A549 (cell line): ENCODE measurements at places on chromosomes 5 and 9. TPM values are rescaled to one million over a fixed set of nuclear protein-coding genes. Genes with fewer than 3 reads are reported as not detected.

DNA sequence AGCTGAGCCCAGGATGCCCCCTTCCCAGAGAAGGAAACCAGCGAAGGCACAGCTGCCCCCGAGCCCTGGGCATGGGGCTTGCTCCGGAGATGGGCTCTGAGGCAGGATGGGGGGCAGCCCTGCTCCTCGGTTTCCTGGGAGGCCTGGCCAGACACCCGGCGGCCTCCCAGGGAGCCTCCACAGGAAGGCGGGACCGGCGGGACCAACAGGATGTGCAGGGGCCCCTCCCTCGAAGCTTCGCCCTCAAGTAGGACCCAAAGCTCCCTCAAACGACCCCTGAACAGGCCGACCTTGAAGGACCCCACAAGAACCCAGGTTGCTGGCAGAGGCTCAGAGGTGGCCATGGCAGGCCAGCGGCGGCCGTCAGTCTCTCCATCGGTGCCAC lies 11.7 kb downstream of the EXD3 start:
- DNase-seq, result no peak

DNA sequence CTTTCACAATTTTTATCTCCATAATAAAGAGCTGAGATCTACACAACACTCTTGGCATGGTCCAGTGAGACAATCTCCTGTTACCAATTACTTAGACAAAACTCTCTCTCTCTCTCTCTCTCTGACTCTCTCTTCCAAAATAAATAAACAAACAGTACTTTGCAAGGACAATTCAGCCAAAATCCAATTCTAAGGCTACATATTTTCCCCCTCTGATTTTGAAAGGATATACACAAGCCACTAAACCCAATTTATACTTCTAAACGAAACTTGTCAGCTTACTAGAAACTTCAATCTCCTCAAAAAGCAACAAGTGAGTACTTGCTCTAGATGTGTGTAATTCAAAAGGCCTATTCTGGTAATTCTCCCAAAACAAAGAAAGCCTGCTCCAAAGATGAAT lies 26.3 kb upstream of the TNPO1 start:
- DNase-seq, result no peak

The HAVCR2 gene
- polyA plus RNA-seq, result 0.05 to 0.17 TPM (median 0.07 TPM) in 3 replicates

GRCh38 chr5:169350016-169350415 lies 49.1 kb upstream of the SLIT3 start:
- peak; percentile 89 for DNase-seq

- DNase-seq, result peak; percentile 63
Measured at GRCh38 chr5:55601204-55601618, 66.4 kb upstream of the PLPP1 start.

DNA sequence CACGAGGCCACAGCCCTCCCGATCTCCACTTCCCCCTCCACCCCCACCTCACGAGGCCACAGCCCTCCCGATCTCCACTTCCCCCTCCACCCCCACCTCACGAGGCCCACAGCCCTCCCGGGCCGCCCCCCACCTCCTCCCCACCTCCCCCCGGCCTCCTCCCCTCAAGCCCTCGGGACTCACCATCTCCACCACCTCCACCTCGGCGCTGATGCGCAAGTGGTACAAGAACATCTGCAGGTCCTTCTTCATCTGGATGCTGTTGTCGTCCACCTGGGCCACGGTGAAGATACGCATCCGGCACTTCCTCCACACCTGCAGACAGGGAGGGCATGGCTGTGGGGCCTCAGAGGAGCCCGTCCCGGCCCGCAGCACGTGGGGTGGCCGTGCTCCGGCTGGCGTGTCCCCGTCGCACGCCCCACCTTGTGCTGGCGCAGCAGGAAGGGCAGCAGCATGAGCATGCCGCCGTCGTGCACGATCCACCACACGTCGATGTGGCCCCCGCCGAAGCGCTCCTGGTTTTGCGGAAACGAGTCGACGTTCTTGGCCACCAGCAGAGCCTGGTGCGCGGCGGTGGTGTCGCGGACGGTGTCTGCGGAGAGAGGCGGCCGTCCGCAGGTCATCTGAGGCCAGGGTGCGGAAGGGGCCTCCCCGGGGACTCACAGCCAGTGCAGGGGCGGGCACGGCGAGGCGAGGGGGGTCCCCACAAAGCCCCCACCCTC lies 48.0 kb downstream of the SLC12A7 start:
- no peak for DNase-seq

- DNase-seq, result no peak
Measured at GRCh38 chr9:83299094-83299493, 236.2 kb upstream of the RASEF start.

DNA sequence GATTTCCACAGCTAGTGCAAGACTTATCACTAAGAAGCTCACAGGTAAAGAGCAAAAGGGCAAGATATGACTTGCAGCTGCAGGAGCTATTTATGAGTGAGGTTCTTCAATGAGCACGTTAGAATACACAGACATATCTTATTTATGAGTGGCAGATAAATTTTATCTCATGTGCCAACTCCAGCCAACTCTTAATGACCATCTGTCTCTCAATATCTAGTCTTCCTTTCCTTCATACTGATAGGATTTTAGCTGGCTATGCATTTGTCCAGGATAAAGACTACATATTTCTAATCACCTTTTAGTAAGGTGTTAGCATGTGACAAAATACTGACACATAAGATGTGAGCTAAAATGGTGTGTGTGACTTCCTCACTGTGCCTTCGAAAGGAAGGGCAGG lies 304.5 kb downstream of the TRPM3 start:
- DNase-seq, result no peak

DNA sequence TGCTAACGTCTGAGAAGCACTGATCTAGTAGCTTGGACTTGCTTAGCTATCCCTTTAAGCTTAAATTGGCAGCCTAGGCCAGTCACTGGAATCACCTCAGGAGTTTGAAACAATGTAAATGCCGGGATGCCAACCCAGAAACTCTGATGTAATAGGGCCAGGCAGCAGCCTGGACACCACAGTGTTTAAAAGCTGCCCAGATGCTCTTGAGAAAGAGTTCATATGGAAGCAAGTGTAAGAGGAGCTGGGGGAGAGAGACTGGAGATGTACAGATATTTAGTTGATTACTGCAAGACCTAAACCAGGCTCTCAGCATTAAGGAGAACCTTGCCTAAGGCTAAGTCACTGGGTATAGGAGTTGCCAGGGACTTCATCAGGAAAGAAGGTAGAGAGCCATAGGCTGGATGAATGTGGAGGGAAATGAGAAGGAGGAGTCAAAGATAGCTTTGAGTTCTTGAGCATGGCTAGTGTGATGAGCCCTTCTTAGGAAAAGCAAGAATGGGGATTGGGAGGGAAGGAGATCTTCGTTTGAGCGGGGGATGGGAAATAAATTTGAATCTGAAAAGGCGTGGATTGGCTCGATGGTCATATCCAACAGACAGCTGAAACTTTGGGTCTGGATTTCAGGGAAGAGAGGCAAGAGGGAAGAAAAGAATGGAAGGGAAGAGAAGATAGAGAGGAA lies 392.9 kb upstream of the WWC1 start:
- DNase-seq, result no peak

The PCDHAC2 gene
- 1.1 to 1.2 TPM (median 1.2 TPM) in 3 replicates for polyA plus RNA-seq

The SPATA9 gene
- polyA plus RNA-seq, result not detected in 3 replicates

- no peak for DNase-seq
Measured at GRCh38 chr5:14054965-14055963, 87.9 kb upstream of the TRIO start.

The PCDHA1 gene
- 0.12 to 0.18 TPM (median 0.13 TPM) in 3 replicates for polyA plus RNA-seq

DNA sequence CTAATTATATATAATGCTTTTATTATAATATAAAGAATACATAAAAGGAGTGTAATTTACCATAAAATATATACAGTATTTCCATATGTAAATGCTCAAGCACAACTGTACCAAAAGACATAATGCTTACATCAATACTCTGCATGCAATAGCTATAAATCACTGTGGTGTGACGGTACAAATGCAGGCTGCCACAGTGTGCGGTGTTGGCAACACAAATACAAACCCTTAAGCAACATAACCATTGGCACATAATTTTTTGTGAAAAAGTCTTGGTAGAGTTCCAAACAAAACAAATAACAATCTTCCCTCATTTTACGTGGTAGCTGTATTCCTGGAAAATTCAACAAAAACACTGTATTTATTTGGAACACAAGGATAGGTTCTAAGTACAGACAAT lies 1.9 kb upstream of the SHISAL2B start:
- no peak for DNase-seq

- DNase-seq, result no peak
Measured at GRCh38 chr5:41896230-41896629, 7.9 kb upstream of the RIMOC1 start.

The HMCN2 gene
- 0.01 to 0.04 TPM in 2 of 3 replicates, not detected in the other for polyA plus RNA-seq

The PCDHB11 gene
- 0.05 to 0.08 TPM (median 0.07 TPM) in 3 replicates for polyA plus RNA-seq

- no peak for DNase-seq
Measured at GRCh38 chr5:80905405-80905804, 54.8 kb upstream of the RASGRF2 start.

DNA sequence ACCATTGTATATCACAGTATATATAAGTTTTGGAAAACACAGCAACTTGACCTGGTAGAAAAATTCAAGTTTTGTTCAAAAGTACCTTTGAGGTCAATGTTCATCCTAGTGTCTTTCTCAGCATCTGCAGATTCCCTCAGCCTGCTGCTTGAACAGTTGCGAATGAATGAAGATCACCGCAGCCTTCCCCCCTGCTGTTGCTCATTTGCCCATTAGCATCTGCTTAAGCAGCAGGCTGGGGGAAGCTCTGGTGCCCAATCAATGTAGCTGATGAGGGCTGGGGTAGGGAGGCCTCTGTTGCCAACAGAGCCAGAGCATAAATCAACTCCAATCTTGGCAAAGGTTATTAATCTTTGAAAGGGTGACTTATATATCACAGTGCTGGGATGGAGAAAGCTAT lies 586.5 kb upstream of the PTPRD start:
- no peak for DNase-seq

DNA sequence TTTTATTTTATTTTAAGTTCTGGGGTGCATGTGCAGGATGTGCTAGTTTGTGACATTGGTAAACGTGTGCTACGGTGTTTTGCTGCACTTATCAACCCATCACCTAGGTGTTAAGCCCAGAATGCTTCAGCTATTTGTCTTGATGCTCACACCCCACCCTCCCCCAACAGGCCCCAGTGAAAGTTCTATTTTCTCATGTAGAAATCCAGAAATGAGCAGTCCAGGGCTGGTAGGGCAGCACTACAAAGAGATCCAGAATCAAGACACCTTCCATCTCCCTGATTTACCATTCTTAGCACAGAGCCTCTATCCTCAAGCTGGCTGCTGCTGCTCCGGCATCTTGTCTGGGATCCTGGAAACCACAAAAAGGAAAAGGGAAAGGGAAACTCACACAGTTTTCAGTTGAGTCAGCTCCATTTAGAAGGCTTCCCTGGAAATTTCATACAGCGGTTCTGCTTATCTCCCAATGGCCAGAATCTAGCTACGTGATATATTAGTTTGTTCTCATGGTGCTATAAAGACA lies 85.4 kb upstream of the SMARCA2 start:
- DNase-seq, result no peak

DNA sequence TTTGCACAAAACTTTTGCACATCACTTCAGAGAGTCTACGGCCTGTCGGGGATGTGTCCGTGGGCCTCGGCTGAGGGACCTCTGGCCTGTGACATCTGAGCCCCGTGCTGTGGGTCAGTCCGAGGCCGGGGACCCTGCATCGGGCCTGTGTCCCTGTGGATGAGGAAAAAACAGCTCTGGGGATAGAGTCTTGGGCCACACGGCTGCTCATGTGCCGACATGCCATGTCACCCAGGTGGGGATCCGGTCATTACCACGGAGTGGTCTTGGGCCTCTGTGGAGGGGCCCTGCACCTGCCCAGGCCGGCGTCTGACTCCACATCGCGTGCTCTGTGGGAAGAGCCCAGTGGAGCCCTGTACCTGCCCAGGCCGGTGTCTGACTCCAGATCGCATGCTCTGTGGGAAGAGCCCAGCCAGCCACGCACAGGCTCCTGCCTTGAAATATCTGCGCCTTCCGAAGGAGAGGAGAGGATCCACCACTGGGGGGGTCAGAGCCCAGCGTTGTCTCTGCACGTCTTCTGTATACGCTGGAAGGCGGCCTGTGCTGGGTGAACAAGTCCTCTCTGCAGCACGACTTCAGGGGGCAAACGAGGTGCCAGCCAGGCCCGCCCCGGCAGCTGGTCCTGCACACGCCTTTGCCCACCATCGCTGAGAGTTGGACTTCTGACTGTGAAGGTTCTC lies 27.5 kb upstream of the IRX4 start:
- DNase-seq, result no peak

DNA sequence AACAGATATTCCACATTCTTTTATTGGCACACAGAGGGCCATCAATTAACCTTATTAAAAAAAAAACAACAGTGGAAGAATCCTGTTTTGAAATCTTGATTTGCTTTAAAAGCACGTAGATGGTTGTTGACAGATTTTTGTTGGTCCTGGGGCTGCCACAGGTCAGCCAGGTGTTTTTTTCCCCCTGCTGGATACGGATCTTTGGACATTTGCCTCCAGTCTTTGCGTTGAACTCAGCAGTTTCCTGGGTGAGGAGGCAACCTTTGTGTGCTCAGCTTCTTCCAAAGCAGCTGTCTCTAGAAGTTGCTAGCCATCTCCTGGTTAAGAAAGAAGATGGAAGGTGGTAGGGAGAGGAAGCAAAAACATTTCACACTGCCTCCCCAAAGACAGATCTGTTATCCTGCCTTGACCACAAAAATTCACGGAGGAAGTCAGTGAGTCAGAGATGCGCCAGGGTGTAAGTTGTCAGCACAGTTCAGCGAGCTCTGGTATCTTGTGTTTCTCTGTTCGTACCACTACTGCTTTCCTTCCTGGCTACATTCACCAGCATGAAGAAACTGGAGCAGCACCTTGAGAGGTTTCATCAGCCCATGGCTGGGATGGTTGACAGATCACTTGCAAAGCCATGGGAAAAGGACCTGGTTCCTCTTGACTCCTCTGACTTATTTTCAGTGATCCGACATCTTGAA lies 207.3 kb downstream of the ARHGAP26 start:
- no peak for DNase-seq

The AGXT2 gene
- not detected in 3 replicates for polyA plus RNA-seq

DNA sequence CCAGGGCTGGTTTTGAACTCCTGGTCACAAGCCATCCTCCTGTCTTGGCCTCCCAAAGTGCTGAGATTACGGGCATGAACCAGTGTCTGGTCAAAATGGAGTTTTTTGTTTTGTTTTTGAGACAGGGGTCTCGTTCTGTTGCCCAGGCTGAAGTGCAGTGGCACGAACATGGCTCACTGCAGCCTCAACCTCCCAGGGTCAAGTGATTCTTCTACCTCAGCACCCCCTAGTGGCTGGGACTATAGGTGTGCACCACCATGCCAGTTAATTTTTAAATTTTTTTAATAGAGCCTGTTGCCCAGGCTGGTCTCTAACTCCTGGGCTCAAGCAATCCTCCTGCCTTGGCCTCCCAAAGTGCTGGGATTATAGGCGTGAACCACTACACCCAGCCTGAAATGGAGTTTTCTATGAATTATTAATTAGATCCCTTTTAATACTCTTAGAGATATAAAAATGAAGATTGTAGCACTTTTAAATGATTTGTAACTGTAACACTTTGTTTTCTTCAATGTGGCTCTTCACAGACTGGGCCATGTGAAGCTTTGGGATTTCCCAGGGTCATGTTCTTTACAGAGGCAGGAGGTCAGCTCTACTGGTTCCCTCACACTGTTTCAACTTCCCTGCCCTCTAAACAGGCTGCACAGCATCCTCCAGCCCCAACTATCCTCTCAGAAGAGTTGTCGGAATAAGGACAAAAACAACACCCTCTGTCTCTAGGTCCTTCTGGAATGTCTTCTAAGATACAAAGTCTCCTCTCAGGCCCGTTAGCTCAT lies 32.7 kb upstream of the SPARC start:
- peak; percentile 33 for DNase-seq

GRCh38 chr5:148466236-148466580 lies 82.5 kb downstream of the FBXO38 start:
- DNase-seq, result no peak

- no peak for DNase-seq
Measured at GRCh38 chr9:135309763-135310125, 169.8 kb upstream of the PPP1R26 start.

The RNF183 gene
- polyA plus RNA-seq, result not detected in 3 replicates

The EGFLAM gene
- 0.09 to 0.13 TPM in 2 of 3 replicates, not detected in the other for polyA plus RNA-seq
